ENCODE measurements at places on chromosomes 2 and 18.

DNA sequence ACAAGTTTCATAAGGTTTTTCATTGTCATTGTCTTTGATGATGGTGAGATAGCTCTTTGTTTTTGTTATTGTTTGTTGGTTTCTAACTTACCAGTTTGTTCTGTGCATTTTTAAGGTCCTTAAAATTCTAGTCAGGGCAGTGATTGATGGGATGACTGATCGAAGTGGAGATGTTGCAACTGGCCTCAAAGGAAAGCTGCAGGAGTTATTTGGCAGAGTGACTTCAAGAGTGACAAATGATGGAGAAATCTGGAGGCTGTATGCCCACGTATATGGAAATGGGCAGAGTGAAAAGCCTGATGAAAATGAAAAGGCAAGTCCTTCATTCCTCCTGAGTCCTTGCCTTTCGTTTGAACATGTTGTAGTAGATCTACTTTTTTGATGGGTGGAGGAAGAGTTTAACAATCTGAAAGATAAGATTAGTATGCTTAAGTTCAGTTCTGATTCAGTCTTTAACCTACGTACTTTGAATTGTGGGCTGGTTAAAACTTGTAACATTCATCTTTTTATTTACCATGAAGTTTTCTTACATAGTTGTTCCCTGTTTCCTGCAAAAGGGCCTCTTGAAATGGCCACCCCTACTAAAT lies 135.8 kb upstream of the LTBP1 start:
- DNase-seq = no peak

- no peak for DNase-seq
Measured at GRCh38 chr2:11904029-11904428, 157.6 kb downstream of the LPIN1 start.

DNA sequence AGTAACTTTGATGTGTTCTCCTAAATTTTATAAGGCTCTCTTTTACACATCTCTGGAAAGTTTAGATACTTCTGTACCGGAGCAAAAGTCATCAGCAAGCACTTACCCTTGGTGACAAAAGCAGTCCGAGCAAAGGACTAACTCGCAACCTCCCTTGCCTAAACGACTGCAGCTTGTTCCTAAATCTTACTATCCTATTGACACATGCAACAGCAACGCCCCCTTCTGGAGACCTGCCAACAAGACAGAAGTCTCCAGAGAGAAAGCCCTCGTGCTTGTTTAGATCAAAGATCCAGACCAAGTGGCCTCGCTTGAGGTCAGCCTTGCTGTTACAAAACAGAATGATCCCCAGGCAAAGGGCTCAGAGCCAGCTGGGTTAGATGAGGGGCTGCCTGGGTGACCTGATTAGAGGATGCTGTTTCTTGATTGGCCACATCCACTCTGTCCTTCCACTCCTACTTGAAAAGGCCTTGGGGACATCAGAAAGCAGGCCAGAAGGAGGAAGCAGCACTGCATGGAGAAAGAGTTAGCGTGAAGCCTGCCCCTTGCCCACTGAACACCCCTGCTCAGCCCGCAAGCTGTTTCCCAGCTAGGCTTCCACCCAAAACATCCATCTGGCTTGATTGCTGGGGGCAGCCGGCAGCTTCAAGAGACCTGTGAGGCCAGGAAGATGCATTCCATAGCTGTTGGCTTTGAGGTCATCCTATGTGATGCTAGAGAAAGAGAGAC lies 94.3 kb downstream of the HNRNPLL start:
- DNase-seq = peak; percentile 57

DNA sequence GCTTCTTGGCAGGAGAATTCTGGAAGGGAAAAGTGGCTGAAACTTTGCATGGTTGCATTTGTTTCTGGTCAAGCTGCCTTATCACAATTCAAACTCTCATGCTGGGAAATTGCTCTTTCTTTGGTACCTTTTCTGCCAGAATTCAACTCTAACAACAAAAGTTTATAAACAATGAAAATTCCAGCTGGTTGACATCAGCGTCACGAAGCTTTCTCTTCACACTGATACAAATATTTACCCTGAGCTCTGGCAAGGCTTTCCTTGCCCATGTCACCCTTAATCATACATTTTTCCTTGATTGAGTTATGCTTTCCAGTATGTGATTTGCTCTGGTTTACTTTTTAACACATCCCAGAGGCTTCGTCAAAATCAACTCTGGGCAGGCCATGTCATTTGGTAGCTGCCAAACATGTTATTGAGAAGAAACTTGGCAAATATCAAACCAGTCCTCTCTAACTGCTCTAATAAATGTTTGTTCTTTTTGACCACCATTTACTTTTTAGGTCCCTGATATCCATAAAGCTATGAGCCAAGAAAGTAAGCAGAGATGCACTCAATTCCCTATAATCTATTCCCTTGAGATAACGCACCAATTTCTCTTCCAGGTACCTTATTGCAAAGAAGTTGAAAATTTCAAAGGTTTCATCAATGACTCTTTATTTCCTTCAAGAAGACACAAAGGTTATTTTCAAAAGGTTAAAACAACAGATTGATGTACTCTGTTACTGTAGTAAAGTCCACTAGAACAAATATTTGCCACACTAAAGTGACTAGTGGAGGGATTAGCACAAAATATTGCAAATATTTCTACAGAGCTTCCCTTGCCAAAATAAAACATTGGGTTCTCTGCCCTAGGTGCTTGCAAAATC lies 1241.1 kb upstream of the ZEB2 start:
- no peak for DNase-seq

Measured in stimulated activated CD8-positive, alpha-beta memory T cell treated with anti-CD3 and anti-CD28 coated beads, Interleukin-4, amount 100 ng/mL, for 1 hour (primary cell).